ENCODE measurements at places on chromosomes 1 and 21.

- DNase-seq = peak; percentile 24
Observed at GRCh38 chr21:14602382-14602958, 56.4 kb upstream of the SAMSN1 start.

DNA sequence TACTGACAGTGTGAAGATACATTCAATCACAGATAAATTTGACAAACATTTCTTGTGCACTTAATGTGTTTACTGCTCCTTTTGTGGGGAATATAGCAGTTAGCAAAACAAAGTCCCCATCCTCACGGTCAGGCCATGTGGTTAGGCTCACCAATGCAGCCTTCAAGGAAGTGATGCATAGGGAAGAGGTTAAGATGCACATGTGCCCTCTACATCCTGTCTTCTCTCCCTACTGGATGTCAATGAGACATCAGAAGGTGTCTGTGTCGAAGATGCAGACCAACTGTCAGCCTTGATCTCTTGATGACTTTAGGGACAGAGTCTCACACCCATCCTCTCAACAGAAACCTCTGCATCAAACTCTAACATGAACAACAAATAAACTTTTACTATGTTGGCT lies 78.7 kb downstream of the FH start:
- no peak for DNase-seq

DNA sequence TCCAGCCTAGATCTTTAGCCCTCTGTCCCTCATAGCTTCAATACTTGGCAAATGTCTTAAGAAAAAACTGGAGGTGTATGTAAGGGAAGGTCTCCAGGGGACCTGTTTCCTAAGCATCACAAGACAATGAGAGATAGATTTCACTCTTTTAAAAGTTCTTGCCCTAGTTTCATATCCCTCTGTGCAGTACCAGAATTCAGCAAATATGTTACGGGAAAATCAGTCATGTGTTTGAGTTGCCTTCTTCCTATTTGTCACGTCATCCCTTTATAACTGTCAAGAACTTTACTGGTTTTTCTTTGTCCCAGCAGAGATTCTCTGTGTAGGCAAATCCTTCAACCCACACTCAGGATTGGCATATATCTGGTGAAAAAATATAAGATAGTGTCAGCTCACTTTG lies 32.3 kb downstream of the DNASE2B start:
- no peak for DNase-seq

- no peak for DNase-seq
Observed at GRCh38 chr1:159866066-159866465, 3.6 kb upstream of the VSIG8 start.

DNA sequence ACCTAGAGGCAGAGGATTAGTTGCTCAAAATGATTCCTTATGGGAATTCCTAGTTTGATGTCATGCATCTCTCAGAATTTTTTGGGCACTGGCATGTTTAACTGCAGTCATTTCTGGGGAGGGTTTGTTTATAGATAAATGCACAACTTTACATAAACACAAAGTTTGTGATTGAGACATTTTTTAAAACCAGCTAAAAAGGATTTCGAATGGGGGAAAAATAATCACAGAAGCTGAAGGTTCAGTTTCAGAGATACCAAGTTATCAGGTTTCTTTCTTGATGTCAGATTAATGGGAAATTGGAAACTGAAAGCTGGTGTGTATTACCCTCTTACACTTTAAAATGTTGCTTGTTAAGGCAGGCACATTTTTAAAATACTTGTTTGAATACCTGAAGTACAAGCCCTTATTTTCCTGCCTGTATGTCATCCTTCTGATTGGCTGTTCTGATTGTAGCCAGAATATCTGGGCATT lies 72.1 kb downstream of the DISP1 start:
- no peak for DNase-seq

DNA sequence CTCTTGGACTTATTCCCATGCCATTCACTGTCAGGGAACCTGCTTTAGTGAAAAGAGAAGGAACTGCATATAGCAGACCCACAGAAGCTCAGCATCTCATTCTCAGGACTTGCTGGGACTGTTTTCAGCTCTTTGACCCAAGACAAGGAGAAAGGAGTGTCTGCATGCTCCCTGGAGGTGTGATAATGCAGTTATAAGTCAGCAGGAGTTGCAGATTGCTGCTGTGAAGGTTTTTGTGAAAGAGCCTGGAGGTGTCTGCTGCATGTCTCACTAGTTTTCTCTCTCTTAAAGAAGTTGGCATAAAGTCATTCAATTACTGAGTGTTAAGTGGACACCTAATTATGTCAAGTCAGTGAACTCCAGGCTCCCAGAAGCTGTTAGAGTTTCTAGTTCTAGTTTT lies 343.4 kb downstream of the BRINP2 start:
- DNase-seq = no peak

DNA sequence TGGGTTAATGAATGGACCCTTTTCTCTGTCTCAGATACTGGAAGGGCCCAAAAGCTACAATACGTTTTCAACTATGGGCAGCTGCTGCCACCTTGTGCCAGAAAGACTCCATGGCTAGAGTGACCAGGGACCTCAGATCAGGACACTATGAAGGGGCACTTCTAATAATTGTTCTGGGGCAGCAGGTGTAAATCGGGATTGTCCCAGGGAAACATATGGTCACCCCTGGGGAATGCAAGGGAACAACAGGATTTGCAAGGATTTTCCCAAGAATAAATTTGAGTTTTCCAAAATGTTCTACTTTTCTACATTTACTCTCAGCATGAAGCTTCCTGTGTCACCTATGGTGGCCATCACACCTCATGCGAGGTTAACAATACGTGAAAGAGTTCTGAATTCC lies 12.0 kb upstream of the FCAMR start:
- peak; percentile 77 for DNase-seq

DNA sequence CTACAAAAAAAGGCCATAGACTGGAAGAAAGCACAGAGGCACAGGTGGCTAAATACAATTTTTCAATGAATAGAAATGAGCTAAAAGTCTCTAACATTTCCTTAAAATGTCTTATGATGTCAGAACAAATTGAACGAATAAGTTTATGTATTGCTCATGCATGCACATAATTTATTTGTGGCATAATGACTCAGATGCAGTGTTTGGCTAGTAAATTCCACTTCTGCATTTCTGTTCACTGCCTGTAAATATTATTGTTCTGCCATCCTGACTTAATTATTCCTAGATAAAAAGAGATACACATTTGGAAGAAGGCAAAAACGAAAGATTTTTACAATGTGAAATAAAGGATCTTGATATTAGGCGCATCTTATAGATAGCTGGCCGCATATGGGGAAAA lies 26.6 kb upstream of the EXO1 start:
- no peak for DNase-seq

- DNase-seq = peak; percentile 54
Observed at GRCh38 chr1:172719694-172720138, 60.8 kb downstream of the FASLG start.

DNA sequence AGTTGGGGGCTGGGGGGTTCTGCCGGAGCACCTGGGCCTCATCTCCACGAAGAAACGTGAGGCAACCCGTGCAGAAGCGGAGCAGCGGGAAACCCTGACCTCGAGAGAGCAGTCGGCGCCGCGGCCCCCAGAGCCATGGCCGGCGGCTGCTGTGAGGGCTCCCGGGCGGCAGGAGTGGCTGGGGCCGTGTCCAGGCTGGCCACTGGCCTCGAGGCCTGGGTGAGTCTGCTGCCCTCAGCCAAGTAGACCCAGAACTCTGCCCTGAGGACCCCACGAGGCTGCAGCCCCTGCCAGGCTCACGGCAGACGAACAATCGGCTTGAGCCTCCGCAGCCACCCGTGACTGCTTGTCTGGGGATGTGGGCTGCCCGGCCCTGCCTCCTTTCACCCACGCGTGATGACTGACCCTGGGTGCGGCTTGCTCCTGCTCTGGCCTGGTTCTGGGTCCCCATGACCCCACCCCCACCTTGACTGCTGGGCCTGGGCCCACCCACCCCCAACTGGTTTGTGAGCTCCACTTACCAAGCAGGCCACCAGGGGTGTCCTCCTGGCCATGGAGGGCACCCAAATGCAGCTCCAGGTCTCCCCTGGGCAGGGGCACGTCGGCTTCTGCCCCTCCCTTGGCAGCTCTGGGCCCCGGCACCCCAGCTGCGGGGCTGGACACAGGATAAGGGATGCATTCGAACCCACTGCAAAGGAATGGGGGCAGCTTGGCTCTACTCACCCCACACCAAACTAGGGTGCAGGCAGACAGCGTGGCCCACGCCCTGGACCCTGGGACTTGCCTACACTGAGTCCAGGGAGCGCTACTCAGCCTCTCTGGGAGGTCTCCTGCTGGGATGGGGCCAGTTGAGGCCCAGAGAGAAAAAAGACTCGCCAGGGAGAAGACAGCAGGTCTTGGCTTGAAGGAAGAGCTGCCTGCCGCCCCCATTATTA lies 34.2 kb downstream of the MORN1 start:
- no peak for DNase-seq

- DNase-seq = no peak
Observed at GRCh38 chr1:21340230-21340945, 50.1 kb upstream of the ECE1 start.

- DNase-seq = no peak
Observed at GRCh38 chr1:177902266-177902665, 67.6 kb downstream of the SEC16B start.

- no peak for DNase-seq
Observed at GRCh38 chr1:155166051-155166470, 7.0 kb downstream of the KRTCAP2 start.

GRCh38 chr1:219773775-219774174 lies 154.6 kb downstream of the SLC30A10 start:
- DNase-seq = peak; percentile 53

GRCh38 chr1:3017440-3018050 lies 3.7 kb upstream of the ACTRT2 start:
- DNase-seq = no peak

DNA sequence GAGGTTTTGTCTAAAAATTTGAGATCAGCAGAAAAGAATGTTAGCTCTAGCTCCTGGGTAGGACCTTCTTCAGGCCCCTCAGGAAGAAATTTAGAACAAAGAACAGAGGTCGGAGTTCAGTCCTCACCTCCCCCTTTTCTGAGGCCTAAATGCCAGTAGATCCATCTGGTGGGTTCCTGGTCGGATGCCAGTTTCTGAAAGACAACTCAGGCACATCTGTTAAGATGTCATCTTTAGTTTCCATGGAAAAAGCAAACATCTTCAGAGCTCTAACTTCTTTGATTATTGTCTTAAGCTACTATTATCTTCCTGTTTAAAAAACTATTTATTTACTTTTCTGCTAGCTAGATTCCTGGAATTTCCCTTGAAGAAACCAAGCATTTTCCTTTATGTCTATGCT lies 37.1 kb upstream of the USP25 start:
- DNase-seq = no peak

- no peak for DNase-seq
Observed at GRCh38 chr21:42189860-42190485, 29.0 kb upstream of the ABCG1 start.

DNA sequence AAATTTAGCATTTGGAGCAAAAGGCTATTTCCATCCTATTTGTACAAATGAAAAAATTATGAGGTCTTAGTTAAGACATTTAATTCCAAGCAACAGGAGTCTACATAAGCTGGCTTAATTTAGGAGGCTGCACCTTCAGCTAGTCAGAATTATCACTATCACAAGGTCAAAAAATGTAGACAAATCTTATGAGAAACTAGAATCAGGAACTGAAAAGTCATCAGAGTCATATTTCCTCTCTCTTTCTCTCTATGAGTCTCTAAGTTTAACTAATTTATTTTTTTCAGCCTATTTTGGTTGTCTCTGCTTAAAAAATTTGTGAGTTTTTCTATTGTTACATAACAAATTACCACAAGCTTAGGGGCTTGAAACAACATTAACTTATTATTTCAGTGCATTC lies 807.1 kb upstream of the PRMT6 start:
- no peak for DNase-seq

DNA sequence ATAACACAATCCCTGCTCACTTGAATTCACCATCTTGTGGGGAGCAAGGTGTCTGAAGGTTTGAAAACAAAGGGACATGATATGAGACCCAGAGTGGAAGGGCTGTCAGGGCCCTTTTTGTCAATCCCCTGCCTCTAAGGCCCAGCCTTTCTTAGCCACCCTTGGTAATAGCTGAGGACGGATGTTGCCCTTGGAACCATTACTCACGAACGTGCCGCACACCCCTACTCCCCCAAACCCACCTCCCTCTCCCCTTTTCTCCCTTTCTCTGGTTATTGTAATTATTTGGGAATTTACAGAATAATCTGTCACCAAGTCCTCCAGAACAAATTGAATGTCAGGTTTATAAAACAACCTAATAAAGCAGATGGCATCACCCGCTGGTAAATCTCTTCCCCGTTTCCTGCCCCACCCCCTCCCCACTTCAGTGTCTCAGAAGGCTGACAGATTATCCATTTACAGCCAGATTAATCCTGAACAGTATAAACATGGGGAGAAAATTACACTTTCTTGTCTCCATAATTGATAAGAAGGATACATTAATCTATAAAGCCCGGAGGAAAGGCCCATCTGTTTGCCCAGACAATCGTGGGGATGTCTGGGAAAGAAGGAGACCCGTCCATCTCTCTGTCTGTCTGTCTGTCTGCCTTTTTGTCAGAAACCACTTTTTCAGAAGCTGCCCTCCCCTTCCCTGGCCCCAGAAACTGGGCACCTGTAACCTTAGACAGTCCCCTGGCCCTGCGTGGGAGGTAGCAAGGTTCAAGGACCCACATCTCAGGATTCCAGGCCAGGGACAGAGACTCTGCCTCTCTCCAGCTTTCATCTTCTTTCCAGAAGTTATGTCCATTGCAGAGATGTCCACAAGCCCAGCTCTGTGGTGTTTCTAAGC lies 60.6 kb upstream of the CD34 start:
- DNase-seq = no peak

- no peak for DNase-seq
Observed at GRCh38 chr1:3014443-3015268, 6.6 kb upstream of the ACTRT2 start.

DNA sequence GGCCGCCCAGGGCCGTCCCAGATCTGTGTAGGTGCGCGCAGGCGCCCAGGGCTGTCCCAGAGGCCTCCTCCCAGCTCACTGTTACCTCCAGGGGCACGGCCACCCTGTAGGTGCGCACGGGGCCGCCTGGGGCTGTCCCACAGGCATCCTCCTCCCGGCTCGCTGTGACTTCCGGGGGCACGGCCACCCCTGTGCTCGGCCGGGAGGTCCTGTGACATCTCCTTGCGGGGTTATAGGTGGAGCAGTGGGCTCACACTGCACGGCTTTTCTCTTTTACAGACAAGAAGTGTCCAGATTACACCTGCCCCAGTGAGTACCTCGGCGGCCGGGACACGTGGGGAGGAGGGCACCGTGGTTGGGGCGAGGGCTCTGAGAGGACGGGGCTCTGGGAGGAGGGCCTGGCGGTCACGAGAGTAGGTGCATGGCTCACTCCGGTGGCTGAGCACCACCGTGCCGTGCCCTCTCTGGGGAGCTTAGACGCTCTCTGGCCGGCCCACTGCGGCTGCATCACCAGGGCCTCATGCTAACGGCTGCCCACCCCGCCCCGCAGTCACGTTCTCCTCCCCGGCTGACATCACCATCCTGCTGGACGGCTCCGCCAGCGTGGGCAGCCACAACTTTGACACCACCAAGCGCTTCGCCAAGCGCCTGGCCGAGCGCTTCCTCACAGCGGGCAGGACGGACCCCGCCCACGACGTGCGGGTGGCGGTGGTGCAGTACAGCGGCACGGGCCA lies 21.4 kb downstream of the COL6A1 start:
- no peak for DNase-seq

GRCh38 chr1:16298653-16299052 lies 53.6 kb downstream of the FBXO42 start:
- DNase-seq = no peak

GRCh38 chr1:18110968-18111367 lies 3.4 kb downstream of the IGSF21 start:
- DNase-seq = no peak

- no peak for DNase-seq
Observed at GRCh38 chr1:94773296-94773809, 46.8 kb upstream of the SLC44A3 start.

Measured in GM10248 (cell line).